CD8-positive, alpha-beta memory T cell (primary cell): ENCODE measurements at places on chromosomes 6 and 20.

DNA sequence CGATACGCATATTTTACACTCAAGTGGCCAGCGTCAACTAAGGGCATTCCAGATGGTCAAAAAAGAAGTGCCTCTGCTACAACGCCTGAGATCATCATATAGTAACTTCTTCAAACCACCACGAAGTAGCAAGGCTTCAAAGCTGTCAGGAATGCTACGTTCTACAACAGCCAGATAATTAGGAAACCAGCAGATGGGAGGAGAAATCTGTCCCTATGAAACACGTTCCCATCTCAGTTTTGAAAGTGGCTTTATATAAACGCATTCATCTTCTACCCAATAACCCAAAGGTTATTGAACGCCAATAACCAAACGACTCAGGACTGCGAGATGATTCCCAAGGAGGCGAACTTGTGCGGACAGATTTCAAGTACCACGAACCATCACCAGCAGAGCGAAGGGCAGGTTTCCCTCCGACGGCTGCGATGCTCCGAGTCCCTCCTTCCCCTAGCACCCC is 1.2 kb downstream of the ABHD12 start:
- no peak for DNase-seq

GRCh38 chr6:33199687-33200218 is 712 bp downstream of the RXRB start:
- DNase-seq, result no peak

DNA sequence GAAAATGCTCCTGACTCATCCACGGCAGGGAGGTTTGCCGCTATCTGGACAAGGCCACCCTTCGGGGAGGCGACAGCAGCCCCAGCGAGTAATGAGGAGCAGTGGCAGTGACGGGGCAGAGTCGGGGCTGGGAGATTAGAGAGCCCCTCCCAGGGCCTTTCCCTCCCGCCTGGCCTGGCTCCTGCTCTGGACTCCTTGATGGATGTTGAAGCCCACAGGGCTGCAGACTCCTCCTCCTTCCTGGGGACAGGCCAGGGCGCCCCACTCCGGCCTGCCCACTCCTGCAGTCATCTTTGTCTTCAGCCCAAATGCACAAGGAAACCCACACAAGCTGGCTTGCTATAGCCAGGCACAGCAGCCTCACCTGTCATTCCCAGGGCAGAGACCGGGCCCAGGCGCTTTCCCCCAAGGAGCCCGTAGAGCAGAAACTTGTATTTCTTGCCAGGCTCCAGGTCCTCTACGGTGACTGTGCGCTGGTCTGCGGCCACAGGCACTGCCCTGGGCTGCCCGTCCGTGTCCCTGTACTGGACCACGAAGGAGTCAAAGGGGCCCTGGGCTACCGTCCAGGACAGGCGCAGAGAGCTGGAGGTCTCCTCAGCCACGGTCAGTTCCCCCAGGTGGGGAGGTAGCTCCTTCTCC is 7.7 kb downstream of the CYP21A2 start:
- DNase-seq, result no peak

DNA sequence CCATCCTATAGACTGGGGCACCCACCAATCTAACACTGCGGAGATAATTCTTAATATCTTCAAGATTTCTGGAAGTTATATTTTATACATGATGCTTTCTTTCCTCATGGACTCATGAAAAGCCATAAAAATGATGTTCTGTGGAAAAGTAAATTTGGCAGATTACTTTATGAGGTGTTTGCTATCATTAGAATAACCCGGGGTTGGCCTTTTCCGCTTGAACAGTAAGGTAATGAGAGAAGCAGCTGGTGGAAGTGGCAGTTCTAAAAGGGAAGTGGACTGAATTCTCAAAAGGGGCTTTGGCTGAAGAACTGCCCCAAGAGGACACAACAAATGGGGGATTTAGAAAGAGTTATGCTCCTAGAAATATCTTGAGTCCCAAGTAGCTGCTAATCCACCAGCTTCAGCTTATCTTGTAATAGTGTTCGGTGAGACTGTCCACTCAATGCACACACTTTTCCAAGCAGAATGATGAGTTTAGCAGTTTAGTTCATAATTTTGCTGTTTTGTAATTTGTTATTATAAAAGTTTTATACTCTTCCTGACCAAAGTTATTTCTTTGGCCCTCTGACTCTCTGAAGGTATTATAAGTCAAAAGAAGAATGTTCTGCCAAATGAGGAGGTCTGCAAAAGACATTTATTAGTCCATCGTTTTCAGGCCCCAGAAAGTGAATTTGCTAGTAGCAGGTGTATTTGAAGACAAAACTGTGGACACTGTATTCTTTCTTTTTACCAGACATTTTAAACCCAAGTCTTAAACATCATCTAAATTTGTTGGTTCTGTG is 2.9 kb downstream of the ISM1 start:
- DNase-seq, result no peak

DNA sequence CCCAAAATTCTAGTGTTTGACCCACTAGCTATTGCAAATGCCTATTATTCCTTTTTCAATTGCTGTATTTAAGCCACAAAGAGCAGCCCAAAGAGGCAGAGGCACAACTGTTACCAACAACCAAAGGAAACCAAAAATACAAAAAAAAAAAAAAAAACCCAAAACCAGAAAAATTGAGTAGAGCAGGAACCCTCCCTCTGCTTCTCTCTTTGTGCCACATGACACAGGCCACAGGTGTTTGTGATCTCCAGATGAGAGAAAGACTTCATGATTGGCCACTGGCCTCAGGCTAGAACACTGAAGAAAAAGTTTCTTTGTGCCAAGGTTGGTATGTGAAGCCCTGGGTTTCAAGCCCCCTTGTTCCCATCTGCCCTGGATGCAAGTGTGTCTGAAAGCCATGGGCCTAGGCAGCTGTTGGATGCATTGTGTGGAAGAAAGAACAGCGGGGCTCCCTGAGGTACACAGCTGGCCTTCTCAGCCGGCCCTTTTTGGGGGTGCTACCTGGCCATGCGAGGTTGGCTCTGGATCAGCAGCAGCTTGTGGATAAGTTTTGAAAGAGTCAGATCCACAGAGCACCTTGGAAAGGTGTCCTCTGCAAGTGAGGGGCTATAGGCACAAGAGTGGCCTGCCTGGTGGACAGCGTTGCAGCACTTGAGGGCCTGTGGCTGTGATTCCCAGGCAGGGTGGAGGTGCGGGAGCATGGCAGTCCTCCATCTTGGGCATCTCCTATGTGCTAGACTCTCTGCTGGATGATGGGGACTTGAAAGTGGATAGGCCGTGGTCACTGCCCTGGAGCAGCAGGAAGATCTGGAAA is 204.5 kb downstream of the ZDHHC14 start:
- peak; percentile 39 for DNase-seq

DNA sequence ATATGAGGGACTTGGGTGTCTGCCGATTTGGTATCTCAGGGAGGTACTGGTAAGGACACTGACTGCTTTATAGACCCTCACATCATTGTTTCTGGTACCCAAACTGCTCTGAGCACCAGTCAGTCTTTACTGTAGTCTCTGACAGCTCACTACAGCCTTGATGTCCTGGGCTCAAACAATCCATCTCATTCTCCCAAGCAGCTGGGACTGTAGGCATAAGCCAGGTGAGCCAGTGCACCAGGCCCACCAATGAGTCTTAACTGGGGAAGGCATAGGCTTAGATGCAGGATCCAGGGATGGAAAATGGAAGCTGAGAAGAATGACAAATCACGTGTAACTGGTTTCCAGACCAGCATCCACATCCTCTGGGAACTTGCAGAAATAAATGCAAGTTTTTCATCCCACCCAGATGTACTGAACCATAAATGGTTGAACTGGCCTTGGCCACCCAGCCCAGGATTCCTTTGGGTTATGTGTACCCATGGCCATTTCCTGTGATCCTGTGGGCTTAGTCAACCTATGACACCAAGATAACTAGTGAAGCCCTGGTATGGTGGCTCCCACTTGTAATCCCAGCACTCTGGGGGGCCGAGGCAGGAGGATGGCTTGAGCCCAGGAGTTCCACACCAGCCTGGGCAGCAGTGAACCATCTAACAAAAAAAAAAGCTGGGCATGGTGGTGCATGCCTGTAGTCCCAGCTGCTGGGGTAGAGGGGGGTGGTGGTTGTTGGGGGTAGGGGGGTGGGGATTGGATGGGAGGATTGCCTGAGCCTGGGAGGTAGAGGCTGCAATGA is 5.8 kb downstream of the TUBB start:
- no peak for DNase-seq

DNA sequence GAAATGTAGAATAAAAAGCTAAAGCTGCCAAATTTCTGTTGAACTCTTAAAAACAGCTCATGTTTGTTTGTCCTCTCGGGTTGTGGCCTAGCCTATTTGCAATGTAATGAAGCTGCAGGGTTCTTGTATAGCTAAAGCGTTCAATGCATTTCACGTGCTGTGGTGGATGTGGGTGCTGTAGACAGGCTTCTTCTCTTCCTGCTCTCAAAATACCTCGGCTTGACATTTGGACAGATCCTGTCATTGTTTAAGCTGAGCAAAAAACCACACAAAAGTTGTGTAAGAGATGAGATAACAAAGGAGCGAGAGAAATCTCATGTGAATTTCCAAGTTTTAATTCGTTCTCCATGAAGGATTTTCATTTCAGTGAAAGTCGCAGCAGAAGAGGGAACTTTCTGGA is 196.3 kb upstream of the UST start:
- DNase-seq, result no peak

DNA sequence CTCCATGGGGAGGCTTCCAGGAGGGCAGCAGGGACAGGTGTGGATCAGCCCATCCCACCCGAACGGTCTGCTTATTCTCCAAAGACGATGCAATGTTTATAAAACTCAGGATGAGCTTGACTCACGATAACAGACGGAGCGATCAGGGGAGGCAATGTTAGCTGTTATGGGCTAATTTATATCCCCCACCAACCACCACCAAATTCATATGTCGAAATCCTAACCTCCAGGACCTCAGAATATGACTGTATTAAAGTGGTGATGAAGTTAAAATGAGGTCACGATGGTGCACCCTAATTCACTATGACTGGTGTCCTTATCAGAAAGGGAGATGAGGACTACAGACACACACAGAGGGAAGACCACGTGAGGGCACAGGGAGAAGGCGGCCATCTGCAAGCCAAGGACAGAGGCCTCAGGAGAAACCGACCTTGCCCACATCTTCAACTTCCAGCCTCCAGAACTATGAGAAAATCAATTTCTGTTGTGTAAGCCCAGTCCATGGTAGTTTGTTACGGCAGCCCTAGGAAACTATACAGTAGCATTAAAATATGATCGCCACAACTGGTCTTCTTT is 7.0 kb downstream of the ADTRP start:
- no peak for DNase-seq

DNA sequence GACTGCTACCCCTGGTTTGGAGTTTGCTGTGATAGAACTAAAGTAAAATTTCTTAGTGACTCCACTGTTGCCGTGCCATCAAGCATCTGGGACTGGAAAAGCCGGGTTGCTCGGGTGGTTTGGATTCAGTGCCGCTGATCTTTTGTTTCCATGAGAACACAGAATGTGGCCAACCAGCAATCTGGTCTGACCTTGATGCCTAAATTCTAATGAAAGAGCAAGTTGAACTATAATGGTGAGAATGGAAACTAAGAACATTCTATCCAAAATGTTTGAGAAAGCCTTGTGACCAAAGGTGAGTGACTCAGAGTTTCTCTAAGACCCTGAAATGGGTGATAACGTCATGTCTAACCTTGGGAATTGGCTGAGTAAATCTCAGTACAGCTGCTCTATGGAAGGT is 9.9 kb upstream of the PI16 start:
- DNase-seq, result no peak

GRCh38 chr20:35055445-35056276 is 36.9 kb downstream of the TRPC4AP start:
- no peak for DNase-seq

GRCh38 chr6:8361259-8361658 is 74.1 kb downstream of the SLC35B3 start:
- DNase-seq, result no peak

DNA sequence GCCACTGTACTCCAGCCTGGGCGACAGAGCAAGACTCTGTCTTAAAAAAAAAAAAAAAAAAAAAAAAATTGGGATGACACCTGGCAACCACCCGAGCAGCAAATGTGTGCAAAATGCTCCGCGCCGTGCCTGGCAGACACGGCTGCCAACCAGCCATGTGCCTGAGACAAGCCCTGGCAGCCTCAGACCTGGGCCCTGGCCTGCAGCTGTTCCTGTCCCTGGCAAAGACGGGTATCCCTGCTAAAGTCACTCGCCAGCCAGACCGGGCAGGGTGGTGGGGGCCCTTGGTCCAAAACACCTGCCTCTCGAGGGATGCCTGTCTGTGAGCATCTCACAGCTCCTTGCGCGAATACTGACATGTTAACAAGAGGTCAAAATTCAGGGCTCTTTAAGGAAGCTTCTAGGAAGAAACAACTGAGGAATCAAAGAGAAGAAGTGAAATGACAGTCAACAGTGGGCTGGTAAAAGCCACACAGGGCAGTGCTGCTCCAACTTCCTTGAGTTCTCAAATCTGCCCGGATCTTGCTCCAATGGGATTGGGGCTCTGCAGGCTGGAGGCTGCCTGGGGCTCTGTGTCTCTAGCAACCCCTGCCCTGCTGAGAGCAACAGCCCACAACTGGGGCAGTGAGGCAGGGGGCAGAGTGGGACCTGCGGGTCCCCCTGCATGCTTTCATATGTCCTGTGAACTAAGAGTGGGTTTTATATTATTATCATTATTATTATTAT is 53.4 kb downstream of the SYTL3 start:
- DNase-seq, result no peak

DNA sequence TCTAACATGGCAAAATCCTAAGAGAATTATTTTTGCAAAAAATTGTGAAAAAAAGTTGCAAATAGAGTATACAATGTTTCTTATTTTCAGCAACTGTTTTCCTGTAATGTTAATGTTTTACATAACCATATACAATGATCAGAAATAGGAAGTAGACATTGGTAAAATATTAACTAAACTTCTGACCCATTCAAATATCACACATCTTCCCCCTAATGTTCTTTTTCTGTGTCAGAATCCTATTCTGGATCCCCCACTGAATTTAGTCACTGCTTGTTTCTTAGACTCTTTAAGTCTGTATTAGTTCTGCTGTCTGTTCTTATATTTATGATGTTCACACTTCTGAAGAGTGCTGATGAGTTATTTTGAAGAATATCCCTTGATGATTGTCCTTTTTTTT is 62.0 kb downstream of the HFE start:
- DNase-seq, result no peak

- DNase-seq, result no peak
Measured at GRCh38 chr20:2509794-2510193, 1.1 kb upstream of the ZNF343 start.

- DNase-seq, result no peak
Measured at GRCh38 chr20:1685304-1686052, 27.9 kb upstream of the SIRPG start.

- DNase-seq, result no peak
Measured at GRCh38 chr6:157161912-157162311, 161.4 kb downstream of the TMEM242 start.

GRCh38 chr6:13492357-13492756 is 5.0 kb upstream of the GFOD1 start:
- DNase-seq, result no peak

DNA sequence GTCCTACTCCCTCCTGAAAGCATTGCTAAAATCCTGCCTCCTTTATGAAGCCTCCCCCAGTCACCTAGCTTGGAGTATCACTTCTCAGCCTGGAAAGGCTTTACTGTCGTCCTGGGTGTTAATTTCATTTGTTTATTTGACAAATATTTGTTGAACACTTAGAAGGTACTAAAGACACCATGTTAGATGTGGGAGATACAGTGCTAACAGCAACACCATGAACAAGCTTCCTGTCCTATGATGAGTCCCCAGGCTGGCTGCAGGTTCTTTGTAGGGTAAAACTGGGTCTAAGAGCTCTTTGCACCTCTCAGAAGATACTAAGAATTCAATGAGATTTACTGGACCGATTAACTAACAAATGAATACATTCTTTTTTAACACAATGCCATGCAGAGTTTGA is 109.2 kb upstream of the TMEM170B start:
- no peak for DNase-seq

- no peak for DNase-seq
Measured at GRCh38 chr6:29976253-29976587, 33.9 kb downstream of the HLA-A start.
